ENCODE measurements at places on chromosomes 13 and 19.
A peak's percentile ranks its signal among the peaks of the same experiment; 100 is the strongest.

DNA sequence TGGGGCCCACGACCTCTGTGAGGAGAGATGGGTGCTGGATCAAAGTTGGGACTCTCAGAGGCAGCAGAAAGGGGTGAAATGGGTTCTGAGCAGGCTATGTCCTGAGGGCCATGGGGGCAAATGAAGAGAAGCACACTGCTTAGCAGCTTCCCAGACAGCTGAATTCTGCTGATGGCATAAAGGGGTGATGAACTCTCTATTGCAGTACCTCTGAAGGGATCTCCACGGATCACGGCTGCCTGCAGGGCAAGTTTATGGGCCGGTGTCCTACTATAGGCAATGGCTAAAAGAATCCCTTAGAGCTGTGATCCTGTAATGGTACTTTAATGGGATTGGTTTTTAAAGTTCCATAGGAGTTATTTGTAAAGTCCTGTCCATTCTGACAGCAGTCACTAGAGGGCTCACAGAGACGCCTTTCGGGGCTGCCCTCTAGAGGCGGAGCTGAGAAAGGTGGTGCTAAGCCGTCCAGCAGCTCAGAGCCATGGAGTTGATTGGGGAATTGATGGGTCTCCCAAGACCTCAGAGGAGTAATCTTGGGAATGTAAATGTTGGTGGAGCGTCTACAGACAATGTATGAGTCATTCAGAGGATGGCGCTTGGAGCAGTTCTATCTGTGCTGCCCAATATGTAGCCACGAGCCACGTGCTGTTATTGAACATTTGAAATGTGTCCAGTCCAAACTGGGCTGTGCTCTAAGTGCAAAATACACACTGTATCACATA lies 287.3 kb downstream of the COG6 start:
- peak; percentile 95 for DNase-seq

- no peak for DNase-seq
Observed at GRCh38 chr13:29227576-29227975, 367.9 kb downstream of the SLC7A1 start.

GRCh38 chr13:111908981-111909380 lies 158.0 kb upstream of the SOX1 start:
- no peak for DNase-seq

GRCh38 chr19:21680026-21680425 lies 87.4 kb downstream of the ZNF100 start:
- DNase-seq: no peak

DNA sequence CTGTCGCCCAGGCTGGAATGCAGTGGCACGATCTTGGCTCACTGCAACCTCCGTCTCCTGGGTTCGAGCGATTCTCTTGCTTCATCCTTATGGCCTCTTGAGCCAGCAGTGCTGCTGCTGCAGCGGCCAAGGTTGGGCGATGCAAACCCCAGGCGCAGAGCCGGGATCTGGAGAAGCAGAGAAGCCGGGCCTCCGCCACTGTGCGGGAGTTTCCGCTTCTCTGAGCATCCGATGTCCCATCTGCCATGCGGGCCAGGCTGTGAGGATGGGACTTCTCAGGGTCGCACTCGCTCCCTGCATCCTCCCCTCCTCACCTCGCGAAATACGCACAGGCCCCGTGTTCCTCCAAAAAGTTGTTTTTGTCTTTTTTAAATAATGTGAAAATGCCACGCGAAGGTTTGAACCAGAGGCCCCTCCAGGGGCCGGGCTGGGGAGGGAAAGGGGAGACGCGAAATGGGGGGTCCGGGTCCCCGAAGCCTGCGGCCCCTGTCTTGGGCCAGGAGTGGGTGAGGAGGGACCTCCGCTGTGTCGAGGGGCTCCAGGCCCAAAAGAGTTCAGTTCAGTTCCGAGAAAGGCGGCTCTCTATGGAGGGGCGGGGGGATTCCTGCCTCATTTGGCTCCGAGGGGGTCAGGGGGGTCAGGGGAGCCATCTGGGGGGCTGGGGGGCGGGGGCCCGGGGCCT lies 15.9 kb downstream of the CYTH2 start:
- DNase-seq: no peak

DNA sequence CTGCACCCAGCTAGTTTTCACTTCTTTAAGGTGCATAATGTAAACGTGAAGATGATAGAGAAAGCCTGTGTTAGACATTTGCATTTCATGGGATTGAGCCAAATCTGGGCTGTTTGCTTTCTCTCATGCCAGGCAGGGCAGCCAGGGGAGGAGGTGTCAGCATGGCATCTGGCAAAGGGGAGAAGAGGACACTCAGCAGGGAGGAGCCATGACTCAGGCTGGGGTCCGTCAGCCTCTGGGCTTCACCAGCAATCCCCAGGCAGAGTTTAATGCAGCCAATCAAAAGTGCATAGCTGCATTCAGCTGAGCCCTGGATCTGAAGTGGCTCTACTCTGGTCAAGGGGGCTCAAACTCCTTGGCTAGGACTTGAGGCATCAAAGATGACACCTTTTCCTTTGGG lies 23.5 kb downstream of the EBPL start:
- no peak for DNase-seq

- no peak for DNase-seq
Observed at GRCh38 chr13:113060557-113061270, 44.9 kb upstream of the F7 start.
